ENCODE measurements at places on chromosomes 3 and 15. TPM values are rescaled to one million over a fixed set of nuclear protein-coding genes. Genes with fewer than 3 reads are reported as not detected.

DNA sequence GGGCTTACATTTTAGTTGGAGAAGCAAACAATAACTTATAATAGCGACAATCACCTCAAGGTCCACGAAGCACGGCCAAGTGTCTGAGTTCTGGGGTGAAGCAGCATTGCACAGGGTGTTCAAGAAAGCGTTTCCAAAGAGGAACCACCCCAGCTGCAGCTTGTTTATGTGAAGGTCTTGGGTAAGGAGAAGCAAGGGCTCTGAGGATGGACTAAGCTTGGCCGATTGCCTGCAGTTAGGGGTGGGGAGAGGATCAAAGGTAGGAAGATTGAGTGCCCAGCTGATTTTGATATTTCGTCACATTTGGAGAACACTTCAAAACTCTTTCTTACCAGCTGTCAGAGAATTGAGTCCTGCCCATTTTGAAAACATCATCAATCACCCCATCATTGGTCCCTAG lies 321.6 kb upstream of the DNAJC19 start:
- no peak overlapping the region for H3K4me3 ChIP-seq
- no peaks in the 10 kb centered on the region for H3K27me3 ChIP-seq
- DNase-seq: no peak
- no peak overlapping the region for H3K27ac ChIP-seq
- H3K36me3 ChIP-seq: no peaks in the 10 kb centered on the region

GRCh38 chr3:153252963-153253362 lies 90.9 kb downstream of the RAP2B start:
- H3K27ac ChIP-seq: no peak overlapping the region
- no peaks in the 10 kb centered on the region for H3K4me1 ChIP-seq
- H3K36me3 ChIP-seq: no peaks in the 10 kb centered on the region
- no peak for DNase-seq
- H3K4me3 ChIP-seq: no peak overlapping the region

GRCh38 chr3:186705882-186706780 lies 11.0 kb upstream of the KNG1 start:
- no peak overlapping the region for H3K4me3 ChIP-seq
- no peaks in the 10 kb centered on the region for H3K4me1 ChIP-seq
- H3K27ac ChIP-seq: no peak overlapping the region
- no peaks in the 10 kb centered on the region for H3K27me3 ChIP-seq
- H3K36me3 ChIP-seq: no peaks in the 10 kb centered on the region

DNA sequence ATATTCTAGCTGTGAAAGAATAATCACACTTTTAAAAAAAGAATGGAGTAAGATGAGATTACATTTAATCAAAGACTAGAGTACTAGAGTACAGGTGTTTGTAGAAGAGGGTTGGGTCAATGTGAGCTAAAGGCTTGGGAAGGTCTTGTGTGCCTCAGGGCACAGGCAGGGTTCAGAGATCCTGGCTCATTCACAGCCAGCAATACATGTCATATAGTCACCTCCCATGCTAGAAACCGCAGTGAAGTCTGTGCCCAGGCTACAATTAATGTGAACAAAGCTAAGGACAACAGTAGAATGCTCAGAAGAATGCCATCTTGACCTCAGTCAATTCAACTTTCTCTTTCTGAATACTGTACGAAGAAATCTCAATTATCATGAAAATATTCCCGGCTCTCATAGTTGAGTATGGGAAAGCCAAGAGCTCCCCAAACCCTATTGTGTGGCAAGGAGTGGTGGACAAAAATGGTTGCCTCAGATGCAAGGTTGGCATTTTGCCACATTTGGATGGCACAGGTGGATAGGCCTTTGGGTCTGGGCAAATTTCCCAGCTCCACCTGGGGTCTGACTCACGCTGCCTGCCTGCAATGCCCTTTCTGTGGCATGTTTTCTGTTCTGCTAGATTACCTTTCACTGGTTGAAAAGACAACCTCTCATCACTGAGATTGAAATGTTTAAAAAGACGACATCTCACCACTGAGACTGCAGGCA lies 70.2 kb downstream of the NMD3 start:
- H3K27ac ChIP-seq: no peak overlapping the region
- no peaks in the 10 kb centered on the region for H3K4me1 ChIP-seq
- DNase-seq: no peak
- H3K4me3 ChIP-seq: no peak overlapping the region
- H3K36me3 ChIP-seq: no peaks in the 10 kb centered on the region
- no peaks in the 10 kb centered on the region for H3K27me3 ChIP-seq

SI gene
- total RNA-seq: 42.4 TPM

- no peak for DNase-seq
- no peaks in the 10 kb centered on the region for H3K27me3 ChIP-seq
These were observed 115.4 kb upstream of the TPM1 start for GRCh38 chr15:62927196-62927595.

GRCh38 chr3:150149651-150150051 lies 179.0 kb upstream of the PFN2 start:
- H3K36me3 ChIP-seq: no peaks in the 10 kb centered on the region
- H3K4me3 ChIP-seq: no peak overlapping the region
- H3K27me3 ChIP-seq: no peaks in the 10 kb centered on the region
- no peak for DNase-seq
- H3K27ac ChIP-seq: no peak overlapping the region
- no peaks in the 10 kb centered on the region for H3K4me1 ChIP-seq

- H3K36me3 ChIP-seq: no peaks in the 10 kb centered on the region
- H3K27ac ChIP-seq: no peak overlapping the region
- no peak for DNase-seq
- H3K4me3 ChIP-seq: no peak overlapping the region
These were observed 124.2 kb upstream of the PLAAT1 start for GRCh38 chr3:193116871-193117270.

NAALADL2 gene
- 8.5 TPM for total RNA-seq

DNA sequence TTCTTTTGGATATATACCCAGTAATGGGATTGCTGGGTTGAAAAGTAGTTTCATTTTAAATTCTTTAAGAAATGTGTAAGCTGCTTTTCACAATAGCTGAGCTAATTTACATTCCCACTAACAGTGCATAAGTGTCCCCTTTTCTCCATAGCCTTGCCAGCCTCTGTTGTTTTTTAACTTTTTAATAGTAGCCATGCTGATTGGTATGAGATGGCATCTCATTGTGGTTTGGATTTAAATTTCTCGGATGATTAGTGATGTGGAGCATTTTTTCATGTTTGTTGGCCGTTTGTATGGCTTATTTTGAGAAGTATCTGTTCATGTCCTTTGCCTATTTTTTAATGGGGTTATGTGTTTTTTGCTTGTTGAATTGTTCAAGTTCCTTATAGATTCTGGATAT lies 444.3 kb upstream of the ATP11B start:
- no peak overlapping the region for H3K27ac ChIP-seq
- no peaks in the 10 kb centered on the region for H3K27me3 ChIP-seq
- H3K4me1 ChIP-seq: no peaks in the 10 kb centered on the region
- H3K4me3 ChIP-seq: no peak overlapping the region

DNA sequence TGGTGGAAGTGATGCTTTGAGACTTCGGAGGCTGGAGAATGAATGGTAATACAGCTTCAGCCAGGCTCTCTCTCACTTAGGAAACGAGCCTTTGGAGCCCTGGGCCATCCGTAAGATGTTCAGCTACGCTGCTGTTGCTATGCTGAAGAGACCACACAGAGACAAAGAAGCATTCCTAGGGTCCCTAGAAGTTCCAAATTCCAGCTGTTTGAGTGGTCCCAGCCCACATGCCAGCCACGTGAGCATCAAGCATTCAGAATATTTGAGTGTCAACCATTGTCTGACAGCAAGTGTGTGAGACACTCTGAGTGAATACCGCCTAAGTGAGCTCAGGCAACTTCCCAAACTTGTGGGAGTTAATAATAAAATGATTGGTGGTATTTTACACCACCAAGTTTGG lies 212.9 kb downstream of the CD47 start:
- H3K4me3 ChIP-seq: no peak overlapping the region
- no peaks in the 10 kb centered on the region for H3K36me3 ChIP-seq
- H3K4me1 ChIP-seq: no peaks in the 10 kb centered on the region
- no peaks in the 10 kb centered on the region for H3K27me3 ChIP-seq
- no peak overlapping the region for H3K27ac ChIP-seq

DNA sequence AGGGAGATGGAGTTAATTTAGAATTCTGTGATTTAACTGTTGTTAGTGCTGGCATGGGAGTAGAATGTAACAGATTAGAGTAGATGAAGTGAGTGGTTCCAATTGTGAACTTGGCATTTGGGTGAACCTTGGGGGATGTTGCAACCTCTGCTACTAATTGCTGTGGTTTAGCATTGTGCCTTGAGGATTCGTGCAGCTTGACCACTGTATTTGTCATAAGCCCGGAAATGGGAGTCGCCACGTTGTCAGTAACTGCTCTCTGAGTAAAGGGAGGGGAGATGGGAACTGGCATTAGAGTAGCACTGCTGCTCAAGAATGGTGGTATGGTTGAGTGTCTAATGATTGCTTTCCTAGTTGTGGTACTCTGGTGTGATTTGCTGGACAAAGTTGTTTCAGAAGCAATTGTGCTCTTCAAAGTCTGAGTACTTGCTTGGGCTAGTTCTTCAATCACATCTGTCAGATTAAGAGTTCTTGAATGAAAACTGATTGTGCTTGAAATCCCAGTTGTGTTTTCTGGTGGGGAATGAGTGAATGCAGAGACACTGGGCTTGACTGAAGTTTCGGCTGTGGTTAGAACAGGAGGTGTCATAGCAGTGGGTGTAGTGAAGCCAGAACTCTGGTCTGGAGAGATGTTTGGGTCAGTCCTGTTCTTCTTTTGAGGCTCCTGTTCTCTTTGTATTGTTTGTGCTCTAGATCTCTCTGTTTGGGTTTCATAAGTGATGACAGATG lies 15.4 kb downstream of the IGSF10 start:
- no peak for DNase-seq
- H3K36me3 ChIP-seq: no peaks in the 10 kb centered on the region
- no peak overlapping the region for H3K27ac ChIP-seq
- no peaks in the 10 kb centered on the region for H3K27me3 ChIP-seq
- no peak overlapping the region for H3K4me3 ChIP-seq

DNA sequence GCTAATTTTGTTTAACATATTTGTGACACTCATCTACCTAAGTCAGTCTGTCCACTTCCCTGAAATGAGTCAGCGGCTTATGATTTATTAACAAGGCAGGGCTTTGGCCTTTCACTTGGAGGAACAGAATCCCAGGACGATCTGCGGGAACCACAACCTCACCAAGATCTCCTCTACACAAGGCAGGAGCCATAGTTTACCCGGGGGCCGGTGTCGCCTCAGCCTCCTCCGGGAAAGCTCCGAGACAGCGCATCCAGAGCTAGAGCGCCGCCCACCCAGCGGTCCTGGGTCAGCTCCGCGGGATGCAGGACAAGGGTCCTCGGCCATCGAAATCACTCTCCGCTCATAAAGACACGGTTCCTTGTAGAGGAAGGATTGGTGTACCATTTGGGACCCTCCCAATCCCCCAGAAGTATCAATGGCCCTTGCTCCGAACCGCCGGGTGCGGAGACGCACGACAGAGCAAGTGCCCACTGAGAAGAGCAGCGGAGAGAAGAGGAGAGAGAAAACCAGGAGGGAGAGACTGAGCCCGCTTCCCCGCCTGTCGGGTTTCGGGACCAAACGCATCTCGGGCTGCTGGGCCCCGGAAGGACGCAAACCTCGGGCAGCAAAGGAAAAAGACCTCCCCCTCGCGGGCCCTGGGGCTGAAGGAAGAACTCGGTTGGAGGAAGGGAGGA lies 13.1 kb upstream of the ALCAM start:
- H3K4me3 ChIP-seq: no peak overlapping the region
- H3K36me3 ChIP-seq: no peaks in the 10 kb centered on the region
- DNase-seq: no peak
- H3K4me1 ChIP-seq: no peaks in the 10 kb centered on the region

UPK1B gene
- not detected for total RNA-seq

- H3K27ac ChIP-seq: no peak overlapping the region
- H3K4me3 ChIP-seq: no peak overlapping the region
- no peaks in the 10 kb centered on the region for H3K36me3 ChIP-seq
- H3K27me3 ChIP-seq: no peaks in the 10 kb centered on the region
These were observed 59.8 kb upstream of the PRTG start for GRCh38 chr15:55802600-55803376.

DNA sequence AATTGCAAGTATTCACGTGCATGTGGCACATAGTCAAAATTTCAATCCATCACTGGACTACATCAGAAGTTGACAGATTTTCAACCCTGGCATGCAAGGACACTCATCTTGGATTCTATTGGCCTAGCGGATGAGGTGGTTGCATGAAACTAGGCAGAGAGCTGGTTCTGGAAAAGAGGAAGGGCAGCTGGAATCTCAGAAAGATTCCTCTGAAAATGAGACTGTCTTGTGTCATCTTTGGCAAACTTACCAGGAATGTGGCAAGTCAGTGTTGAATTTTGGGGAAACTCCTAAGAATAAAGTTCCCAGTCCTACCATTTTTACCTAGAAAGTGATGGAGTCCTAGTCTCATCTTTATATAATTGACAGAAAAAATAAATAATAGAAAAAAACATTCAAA lies 384.3 kb upstream of the NR2F2 start:
- no peaks in the 10 kb centered on the region for H3K36me3 ChIP-seq
- no peak overlapping the region for H3K27ac ChIP-seq
- H3K4me1 ChIP-seq: no peaks in the 10 kb centered on the region
- DNase-seq: no peak
- H3K27me3 ChIP-seq: no peaks in the 10 kb centered on the region

ZNF662 gene
- total RNA-seq: 5.5 TPM

GRCh38 chr15:62879770-62880169 lies 162.8 kb upstream of the TPM1 start:
- H3K27me3 ChIP-seq: no peaks in the 10 kb centered on the region
- H3K27ac ChIP-seq: no peak overlapping the region
- H3K4me1 ChIP-seq: no peaks in the 10 kb centered on the region
- no peak overlapping the region for H3K4me3 ChIP-seq

- no peaks in the 10 kb centered on the region for H3K4me1 ChIP-seq
- DNase-seq: no peak
- H3K27ac ChIP-seq: no peak overlapping the region
- H3K36me3 ChIP-seq: no peaks in the 10 kb centered on the region
- no peak overlapping the region for H3K4me3 ChIP-seq
These were observed 31.5 kb downstream of the GASK1A start for GRCh38 chr3:43010638-43011037.

DNA sequence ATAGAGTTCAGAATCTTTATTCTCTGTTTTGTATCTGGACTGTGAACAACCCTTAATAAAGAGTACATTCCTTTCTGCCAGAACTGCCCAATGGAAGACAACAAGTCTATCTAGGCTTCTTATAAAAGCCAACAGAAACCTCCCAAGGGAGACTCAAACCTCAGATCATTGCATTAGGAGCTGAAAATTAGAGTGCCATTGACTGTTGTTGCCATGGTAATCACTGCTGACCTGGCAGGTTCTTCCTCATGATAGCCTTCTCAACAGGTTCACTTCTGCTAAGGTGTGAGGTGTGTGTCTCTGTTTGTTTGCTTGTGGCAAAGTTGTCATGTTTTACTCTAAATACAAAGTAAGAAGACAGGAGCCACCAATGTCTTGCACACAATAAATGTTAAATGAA lies 79.2 kb downstream of the TMEM108 start:
- H3K4me1 ChIP-seq: no peaks in the 10 kb centered on the region
- no peak overlapping the region for H3K4me3 ChIP-seq
- no peak overlapping the region for H3K27ac ChIP-seq
- DNase-seq: no peak

SLC28A2 gene
- 54.9 TPM for total RNA-seq

CELSR3 gene
- 2.0 TPM for total RNA-seq
